ENCODE measurements at places on chromosomes 2 and 18.

DNA sequence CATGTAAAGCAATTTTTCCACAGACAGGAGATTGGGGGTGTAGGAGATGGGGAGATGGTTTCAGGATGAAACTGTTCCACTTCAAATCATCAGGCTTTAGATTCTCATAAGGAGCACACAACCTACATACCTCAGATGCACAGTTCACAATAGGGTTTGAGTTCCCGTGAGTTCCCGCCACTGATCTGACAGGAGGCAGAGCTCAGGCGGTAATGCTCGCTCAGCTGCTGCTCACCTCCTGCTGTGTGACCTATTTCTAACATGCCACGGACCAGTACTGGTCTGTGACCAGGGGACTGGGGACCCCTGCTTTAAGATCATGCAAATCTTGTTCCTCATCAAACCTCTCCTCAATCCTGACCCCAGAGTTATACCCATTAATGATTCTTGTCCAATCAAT lies 70.1 kb downstream of the RPE start:
- no peak for DNase-seq

DNA sequence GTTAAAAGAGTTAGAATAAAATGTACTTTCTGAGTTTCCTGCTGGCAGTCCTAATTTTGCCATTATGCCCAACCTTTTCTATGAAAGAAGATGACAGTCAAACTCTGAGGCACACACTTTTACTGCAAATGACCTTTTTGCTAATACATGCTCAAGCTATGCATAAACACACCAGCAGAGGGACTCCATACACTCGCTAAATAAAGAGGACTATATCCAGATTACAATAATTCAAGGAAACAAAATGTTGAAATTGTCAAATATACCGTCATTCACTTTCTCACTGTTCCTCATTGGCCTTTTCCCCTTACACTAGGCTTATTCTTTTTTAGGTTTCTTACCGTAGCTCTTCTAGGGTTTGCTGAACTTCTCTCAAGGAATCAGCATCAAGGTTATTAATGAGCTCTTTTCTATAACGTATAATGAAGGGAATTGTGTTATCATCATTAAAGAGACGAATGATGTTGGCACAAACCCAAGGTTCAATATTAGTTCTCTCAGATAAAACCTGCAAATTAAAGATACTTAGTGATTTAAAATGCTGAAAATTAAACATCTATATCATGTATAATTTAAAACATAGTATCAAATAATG lies 25.7 kb downstream of the SRBD1 start:
- no peak for DNase-seq

DNA sequence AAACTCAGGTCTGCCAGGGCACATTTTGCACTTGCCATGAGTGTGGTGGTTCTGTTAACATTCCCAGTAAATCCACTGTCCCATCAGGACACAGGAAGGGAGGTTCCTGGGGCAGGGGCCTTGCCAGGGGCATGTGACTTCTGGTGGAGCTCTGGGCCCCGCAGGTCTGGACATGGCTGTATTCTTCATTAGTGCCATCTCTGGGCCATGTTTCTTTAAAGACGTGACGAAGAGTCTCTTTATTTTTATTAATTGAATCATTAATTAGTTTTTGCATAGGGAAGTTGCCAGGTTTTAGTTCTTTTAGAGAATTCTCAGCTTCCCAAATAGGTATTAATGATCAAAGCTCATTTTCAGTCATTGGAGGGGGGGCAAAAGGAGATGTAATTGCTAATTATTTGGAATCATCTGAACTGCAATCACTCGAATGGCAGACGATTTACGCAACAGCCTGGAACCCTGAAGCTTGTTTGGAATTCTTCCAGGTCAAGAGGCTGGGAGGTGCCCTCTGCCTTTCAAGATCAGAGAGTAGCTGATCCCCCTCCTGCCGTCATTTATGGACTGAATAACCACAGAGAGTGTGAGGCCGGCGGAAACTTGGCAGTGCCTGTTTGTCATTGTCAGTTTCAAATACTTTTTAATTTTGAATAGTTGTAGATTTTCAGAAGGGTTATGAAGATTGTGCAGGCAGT lies 106.2 kb downstream of the RTP5 start:
- no peak for DNase-seq

DNA sequence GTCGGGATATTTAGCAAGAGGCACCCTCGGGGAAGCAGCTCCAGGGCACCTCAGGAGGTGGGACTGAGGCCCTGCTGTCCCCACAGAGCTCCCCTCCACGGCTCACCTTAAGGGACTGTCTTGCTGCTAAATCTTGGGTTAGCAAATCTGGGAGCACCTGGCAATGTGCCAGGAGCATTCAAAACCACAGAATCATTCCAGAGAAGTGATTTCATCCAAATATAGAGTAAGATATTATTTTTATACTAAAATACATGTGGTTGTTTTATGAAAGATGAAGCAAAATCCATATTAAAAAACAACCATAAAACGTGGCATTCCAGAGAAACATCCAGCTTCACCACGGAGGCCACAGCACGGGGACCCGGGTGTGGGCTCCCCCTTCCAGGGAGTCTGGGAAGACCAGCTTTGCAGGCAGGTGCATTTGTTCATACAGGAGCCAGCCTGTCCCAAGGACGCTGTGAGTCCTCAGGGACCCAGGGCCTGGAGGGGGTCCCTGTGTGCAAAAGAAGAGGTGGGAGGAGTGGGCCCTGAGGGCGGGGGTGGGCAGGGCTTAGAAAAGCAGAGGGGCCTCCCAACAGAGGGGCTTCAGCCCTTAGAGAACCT lies 16.3 kb downstream of the HS1BP3 start:
- no peak for DNase-seq

GRCh38 chr2:9095690-9096089 lies 92.2 kb upstream of the MBOAT2 start:
- no peak for DNase-seq

DNA sequence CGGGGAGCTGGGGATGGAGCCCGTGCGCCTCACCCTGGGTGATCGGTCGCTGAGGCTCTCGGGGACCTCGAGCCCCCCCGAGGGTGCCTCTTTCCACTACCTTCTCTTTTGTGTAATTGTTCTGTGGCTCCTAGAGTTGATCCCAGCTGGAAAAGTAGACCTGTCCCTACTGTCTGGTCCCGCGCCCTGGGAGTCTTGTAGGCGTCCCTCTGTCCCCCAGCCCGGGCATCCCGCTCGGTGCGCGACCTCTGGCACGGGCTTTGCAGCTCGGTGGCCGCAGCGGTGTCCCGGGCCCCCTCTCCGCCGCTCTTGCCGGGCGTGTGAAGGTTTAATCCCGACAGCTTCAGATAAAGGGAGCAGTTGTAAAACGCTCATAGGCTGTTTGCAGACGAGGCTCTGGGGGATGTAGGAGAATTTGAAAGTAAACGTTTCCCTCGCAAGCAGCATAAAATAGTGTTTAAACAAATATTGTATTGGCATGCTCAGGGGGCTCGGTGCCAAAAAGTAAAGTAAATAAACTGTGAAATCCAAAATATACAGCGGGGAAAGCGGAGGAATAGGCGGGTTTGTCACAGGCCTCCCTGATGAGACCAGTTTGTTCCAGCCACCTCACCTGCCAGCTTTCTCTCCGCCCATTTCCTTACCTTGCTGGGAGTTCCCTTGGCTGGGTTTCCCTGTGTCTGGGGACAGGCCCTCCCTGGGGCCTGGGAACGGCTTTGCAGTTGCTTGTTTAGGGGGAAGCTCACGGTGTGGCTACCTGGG lies 1.9 kb downstream of the GLI2 start:
- DNase-seq = no peak

DNA sequence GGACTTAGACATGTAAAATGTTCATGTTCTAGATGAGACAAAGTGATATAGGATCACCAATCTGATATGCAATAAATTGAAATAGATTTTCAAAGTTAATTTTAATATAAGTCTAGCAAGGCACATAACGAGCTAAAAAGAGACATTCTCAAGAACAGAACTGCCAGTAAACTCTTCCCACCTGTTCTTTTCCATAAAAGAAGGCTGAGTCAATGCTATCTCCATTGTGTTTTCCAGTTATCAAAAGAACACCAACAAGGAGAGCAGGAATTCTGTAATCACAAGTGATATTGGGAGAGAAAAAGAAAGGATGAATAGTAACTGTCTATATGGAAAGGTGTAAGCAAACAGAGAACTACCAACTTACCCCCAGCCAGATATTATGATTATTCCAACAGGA lies 25.6 kb downstream of the GPR155 start:
- DNase-seq = no peak

- no peak for DNase-seq
Observed at GRCh38 chr2:133561045-133561852, 7.0 kb downstream of the NCKAP5 start.

GRCh38 chr2:121689356-121689755 lies 40.1 kb upstream of the CLASP1 start:
- DNase-seq = no peak

- no peak for DNase-seq
Observed at GRCh38 chr2:15365411-15365810, 195.7 kb downstream of the NBAS start.

DNA sequence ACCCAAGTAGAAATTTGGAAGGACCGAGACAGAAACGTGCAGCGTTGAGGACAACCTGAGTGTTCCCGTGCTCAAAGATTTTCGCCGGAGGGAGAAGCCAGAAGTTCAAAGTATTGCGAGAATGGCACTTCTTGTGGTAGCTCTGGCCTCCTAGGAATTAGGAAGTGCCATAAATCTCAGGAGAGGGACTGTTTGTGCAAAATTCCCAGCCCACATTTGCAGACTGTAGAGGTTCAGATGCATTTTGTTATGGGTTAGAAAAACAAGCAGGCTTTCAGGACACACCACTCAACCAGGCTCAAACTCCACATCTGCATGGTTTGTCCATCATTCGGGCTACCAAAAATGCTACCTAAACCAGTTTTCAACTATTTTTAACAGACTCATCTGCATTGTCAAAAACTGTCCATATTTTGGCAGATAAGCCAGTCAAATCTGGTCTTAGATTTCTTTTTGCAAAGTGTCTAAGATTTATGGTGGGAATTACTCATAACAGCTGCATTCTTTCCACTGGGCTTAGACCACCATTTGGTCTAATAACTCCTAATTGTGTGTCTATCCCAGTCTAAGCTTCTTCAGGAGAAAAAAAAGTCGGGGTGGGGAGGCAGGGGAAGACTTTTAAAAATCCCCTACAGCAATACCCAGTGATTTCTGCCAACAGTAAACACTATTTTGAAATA lies 422.9 kb downstream of the ARHGAP15 start:
- no peak for DNase-seq

GRCh38 chr18:49101236-49101635 lies 150.5 kb upstream of the SMAD7 start:
- no peak for DNase-seq

DNA sequence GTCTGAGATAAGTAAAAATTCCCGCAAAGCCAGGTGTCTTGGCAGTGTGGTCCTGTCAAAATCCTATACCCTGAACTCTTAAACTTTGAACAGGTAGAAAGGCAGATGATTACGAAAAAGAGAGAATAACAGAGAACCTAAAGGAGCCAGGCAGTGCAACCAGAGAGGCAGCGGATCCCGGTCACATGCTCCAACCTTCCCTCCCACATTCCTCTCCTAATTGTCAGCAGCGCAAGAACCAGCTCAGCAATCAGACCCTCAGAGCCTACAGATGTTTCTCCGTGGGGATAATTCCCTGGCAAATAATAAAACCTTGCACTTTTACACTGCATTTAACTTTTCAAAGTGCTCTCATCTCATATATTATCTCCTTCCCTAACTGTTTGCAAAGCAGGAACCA lies 124.8 kb downstream of the EPHA4 start:
- no peak for DNase-seq

DNA sequence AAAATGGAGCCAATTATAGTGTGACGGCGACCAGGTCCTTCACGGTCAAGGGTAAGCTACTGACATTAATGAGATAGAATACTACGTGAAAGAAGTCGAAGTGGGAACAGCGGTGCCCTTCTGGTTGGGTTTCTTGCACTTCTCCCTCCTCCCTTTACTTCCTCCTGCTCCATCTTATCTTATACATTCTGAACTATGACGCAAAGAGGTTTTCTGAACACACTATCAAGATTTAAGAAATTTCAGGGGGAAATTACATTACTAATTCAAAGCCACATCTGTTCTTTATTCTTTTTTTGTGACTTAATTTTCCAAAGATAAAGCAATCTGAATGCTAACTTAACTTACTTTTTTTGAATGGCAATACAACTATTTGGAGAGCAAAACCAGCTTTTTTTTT lies 14.8 kb upstream of the IL18R1 start:
- no peak for DNase-seq

DNA sequence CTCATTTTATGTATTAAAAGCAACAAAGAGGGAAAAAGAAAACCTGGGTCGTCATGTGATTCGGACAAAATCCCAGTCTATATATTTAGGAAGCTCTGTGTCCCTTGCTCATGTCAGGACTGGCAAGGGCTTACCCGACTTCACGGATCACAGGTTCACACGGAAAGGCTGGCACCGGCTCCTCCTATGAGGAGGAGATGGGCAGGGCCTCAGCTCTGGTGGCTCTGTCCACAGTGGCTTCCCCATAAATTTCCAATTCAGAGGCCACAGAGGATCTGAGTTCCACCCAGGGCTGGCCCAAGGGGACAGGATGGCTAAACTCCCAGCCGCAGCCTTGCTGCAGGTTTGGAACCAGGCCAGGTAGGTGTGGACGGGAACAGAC lies 186.8 kb downstream of the BCL2 start:
- DNase-seq = no peak

GRCh38 chr2:11398750-11399437 lies 54.5 kb upstream of the ROCK2 start:
- DNase-seq = no peak

- no peak for DNase-seq
Observed at GRCh38 chr2:236873636-236874035, 212.1 kb upstream of the COPS8 start.

DNA sequence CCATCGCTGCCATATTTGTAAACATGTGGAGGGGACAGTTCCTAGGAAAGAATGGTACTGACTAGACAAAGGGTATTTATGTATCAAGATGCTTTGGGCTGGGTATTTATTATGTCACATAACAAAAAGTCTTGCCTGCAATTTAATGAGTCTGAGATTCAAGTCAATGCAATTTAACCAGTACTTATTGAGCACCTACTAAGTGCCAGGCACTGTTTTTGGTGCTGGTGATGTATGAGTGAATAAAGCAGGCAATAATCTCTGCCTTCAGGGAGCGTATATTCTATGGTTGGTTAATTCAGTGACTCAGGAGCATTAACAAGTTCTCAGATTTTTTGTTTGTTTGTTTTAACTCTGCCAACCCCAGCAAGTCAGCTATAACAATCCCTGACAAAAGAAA lies 24.6 kb upstream of the ACVR1 start:
- no peak for DNase-seq

DNA sequence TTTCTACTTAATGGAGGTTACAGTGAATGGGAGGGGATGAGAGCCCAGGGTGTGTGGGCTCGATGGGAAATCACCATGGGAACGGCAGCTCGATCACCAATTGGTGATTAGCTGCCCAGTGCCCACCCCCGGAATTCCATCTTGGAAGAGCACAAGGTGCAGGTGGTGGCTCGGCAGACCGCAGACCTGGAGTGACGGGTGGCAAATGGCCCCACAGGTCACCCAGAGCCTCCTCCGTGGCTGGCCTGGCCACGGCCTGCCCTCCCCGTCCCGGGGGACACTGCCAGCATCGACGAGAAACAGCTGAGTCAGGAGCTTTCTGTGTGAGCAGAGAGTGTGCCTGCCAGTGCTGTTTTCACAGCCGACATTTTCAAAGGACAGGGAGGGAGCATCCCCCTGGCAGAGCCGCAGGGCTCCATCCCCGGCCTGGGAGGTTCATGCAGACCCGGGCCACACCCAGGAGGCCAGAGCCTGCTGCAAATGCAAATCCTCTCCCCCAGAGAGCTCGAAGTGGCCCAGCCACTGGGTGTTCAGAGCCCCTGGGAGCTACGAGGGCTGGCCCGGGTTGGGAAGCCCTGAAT lies 176.4 kb upstream of the MYT1L start:
- DNase-seq = no peak

- no peak for DNase-seq
Observed at GRCh38 chr2:102116630-102117471, 25.7 kb upstream of the IL1R1 start.

- no peak for DNase-seq
Observed at GRCh38 chr18:3481696-3482210, 31.8 kb downstream of the TGIF1 start.

All from activated CD4-positive, CD25-positive, alpha-beta regulatory T cell (primary cell).